ENCODE measurements at places on chromosomes 1 and 21. TPM values are rescaled to one million over a fixed set of nuclear protein-coding genes. Genes with fewer than 3 reads are reported as not detected.

GRCh38 chr1:190373705-190374336 lies 103.8 kb downstream of the BRINP3 start:
- peak; percentile 15 for DNase-seq

DNA sequence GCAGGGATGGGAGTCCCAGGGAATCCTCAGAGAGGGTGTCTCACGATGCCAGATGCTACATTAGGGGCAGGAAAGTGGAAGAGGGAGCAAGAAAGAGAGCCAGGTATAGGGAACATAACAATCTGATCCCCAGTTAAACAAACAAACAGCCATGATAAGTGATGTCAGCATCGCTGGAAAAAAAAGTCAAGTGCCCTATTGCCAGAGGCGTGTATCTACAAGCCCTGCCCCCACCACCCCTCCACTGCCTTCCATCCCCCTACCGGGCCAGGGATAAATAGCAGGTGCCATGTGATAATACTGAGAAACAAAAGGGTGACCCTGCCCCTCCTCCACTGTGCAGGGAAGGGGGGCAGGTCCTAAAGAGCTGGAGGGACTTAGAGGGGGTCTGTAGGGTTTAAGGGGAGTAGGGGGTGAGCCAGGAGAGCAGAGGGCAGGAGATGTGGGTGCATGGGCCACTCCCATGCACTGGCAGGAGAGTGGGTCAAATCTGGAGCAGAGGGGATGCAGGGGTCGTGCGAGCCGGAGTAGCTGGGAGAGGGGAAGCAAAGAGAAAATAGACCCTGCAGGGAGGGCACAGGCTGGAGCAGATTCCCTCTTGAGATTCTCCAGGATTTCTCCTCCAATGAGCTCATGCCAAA lies 3.4 kb downstream of the SLC26A9 start:
- DNase-seq, result peak; percentile 34

GRCh38 chr1:15994590-15995351 lies 9.3 kb upstream of the SRARP start:
- peak; percentile 56 for DNase-seq

DNA sequence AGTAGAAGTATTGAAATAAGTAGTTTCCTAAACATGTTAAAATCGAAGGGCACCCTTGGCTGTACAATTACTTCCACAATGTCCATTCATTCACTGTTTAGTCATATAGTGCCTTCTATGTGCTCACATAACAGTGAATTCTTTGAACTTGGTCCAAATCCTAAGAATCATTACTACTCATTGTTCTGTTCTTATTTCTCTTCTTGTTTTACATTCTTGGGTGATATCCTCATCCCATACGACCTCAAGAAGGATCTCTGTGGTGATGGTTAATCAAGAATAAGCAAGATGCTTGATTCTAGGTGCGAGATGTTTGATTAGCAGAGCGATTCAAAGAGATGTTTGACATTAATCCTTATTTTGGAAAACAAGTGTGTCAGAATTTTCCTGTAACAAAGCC lies 667.4 kb upstream of the ZP4 start:
- no peak for DNase-seq

The HUNK gene
- 1.9 TPM for total RNA-seq

DNA sequence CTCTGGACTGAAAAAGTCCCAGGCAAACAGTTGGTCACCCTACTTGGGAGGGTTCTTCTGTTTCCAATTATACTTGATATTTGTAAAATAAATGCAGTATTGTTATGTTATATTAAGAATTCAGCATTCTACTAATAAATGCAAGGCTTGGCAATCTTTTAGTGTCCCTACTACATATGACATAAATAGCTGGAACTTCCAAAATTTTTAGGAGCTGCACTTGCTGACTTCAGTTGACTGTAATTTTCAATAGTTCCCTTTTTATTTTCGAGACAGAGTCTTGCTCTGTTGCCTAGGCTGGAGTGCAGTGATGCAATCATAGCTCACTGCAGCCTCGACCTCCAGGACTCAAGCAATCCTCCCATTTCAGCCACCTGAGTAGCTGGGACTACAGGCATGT lies 20.0 kb downstream of the FOXD3 start:
- no peak for DNase-seq

The PRKAA2 gene
- 8.6 TPM for total RNA-seq

DNA sequence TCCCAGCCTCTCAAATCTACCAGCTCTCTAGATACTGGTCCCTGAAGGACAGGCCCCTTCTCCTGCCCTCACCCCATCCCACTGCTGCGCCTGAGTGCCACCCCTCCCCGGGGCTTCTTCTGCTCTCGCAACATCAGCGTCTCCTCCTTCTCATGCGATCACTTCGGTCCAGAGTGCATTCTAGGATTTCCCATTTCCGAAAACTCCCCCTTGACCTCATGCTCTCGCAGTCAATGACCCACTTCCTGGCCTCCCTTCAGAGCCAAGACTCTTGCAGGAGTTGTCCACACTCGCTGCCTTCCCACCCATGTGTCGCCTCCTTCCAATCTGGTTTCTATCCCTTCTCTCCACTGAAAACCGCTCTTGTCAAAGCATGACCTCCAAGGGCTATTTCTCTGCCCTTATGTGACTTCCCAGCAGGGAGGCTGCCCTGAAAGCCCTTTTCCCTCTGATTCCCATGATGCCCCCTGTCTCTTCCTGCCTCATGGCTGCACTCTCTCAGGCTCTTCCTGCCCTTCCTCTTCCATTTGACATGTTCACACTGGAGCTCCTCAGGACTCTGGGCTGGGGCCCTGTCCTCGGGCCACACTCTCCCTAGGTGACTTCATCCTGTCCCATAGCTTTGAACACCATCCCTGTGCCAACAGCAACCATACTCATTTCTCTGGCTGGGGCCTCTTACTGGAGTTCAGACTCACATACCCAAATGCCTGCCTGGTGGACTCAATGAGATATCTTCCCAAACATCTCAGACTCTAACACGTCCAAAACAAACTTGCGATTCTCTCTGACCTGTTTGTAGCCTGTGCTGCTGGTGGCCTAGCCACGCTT lies 46.0 kb downstream of the LDLRAD2 start:
- no peak for DNase-seq

The AIRE gene
- total RNA-seq, result not detected

The GJA8 gene
- not detected for total RNA-seq
